Stimulated activated CD4-positive, alpha-beta T cell treated with anti-CD3 and anti-CD28 coated beads, Interleukin-1b, Interleukin-23, amount 100 ng/mL, for 24 hours (primary cell): ENCODE measurements at places on chromosomes 7 and 10.

DNA sequence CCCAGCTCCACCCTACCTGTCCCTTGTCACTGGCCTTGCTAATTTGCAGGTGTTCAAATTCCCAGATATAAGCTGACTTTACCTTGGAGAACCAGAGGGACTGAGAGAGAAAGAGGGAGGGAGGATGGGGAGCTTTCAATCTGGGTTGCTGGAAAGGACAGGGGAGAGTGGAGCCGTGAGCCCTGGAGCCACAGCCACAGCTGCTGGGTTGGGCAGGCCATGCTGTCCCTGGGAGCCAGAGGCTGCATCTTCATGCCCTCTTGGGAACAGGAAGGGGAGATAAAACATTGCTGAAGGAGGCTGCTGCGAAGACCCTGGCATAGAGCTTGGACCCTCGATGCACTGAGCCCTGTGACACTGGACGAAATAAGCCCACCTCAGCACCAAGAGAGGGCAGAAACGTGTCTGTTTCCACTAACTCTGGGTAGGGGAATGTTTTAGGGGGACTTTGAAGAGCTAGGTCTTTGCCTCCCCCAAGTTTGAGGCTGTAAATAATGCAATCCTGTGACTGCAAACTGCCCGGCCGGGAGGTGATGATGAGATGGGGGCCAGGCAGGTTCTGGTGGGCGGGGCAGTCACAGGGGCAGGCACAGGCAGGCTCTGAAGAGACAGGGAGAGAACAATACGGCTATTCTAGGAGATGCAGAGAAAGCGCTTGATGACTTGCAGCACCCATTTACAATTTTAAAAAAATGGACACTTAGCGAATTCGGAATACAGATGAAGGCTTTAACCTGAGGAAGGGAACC is 5.8 kb upstream of the JAKMIP3 start:
- no peak for DNase-seq

GRCh38 chr7:22576612-22577469 is 76.9 kb upstream of the STEAP1B start:
- no peak for DNase-seq

DNA sequence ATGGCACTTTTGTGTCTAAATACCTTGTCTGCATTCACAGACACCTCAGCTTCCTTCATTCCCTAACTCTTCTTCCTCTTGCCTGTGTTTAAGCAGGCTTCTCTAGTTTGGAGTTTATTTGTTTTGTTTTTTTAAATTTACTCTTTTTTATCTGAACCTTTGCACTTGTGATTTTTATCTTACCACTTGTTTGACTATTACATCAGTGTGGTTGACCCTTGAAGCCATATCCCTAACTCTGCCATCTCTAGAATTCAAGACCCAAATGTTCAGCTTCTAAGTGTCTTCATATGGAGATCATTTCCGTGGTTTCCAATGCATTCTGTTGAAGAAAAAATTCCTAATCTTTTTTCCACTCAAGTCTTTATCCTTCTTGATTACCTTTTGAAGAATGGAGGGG is 233.3 kb downstream of the KIAA1217 start:
- no peak for DNase-seq

GRCh38 chr7:29139191-29139590 is 7.1 kb downstream of the CPVL start:
- DNase-seq = no peak

DNA sequence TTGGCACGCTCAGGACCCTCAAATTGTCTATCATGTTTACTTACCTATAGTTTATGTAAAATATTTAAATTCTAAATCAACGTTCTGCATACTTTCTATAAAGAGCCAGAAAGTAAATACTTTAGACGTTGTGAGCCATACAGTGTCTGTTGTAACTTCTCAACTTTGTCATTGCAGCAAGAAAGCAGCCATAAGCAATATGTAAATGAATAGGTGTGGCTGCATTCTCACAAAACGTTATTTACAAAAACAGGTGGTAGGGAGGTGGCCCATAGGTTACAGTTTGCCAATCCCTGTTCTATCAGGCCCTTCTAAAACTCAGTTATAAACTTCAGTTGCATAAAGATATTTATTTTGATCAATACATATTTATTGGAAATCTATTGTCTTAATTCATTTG is 12.1 kb upstream of the NPY start:
- DNase-seq = no peak

DNA sequence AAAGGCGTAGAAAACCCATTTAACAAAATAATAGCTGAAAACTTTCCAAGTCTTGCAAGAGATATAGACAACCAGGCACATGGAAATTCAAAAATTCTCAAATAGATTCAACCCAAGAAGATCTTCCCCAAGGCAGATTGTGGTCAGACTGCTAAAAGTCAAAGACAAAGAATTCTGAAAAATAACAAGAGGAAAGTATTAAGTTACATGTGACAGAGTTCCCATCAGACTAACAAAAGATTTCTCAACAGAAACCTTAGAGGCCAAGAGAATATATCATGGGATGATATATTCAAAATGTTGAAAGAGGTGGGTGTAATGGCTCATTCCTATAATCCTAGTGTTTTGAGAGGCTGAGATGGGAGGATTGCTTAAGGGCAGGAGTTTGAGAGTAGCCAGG is 59.8 kb downstream of the TMEM178B start:
- no peak for DNase-seq

GRCh38 chr10:113928830-113929229 is 74.4 kb downstream of the NHLRC2 start:
- DNase-seq = no peak

GRCh38 chr10:113063043-113063967 is 113.3 kb downstream of the TCF7L2 start:
- no peak for DNase-seq

- DNase-seq = no peak
These were observed 22.4 kb downstream of the FBXW4 start for GRCh38 chr10:101672536-101672935.

DNA sequence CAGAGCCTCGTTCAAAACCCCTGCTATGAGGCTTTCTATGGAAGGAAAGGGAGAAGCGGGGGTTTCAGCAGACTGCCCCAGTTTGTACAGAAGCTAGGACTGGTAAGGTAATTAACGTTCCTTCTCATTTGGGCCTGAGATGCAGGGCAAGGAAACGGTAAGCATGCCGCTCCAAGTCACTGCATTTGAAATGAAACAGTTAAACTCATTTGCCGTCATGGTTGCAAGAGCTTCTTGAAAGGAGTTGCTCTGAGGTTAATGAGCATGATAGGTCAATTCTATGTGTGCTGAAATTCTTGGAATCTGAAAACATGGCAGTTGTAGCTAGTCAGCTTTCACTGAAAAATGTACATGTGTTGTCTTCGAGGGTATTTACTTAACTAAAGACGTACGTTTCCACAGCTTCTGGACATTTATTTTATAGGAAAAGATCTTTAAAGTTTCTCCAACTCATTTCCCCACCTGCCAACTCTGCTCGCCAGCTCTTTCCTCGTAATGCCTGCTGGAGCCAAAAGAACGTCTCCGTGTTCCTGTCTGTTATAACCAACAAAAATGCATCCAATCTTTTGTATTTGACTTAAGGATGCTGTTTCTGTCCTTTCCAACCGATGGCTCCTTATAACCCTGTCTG is 73.3 kb downstream of the ADAM12 start:
- DNase-seq = no peak

- DNase-seq = no peak
These were observed 35.6 kb downstream of the VPS41 start for GRCh38 chr7:38873433-38873832.

- DNase-seq = no peak
These were observed 9.7 kb downstream of the AHR start for GRCh38 chr7:17307969-17308648.

- no peak for DNase-seq
These were observed 42.4 kb upstream of the NCAPG2 start for GRCh38 chr7:158746957-158747356.

DNA sequence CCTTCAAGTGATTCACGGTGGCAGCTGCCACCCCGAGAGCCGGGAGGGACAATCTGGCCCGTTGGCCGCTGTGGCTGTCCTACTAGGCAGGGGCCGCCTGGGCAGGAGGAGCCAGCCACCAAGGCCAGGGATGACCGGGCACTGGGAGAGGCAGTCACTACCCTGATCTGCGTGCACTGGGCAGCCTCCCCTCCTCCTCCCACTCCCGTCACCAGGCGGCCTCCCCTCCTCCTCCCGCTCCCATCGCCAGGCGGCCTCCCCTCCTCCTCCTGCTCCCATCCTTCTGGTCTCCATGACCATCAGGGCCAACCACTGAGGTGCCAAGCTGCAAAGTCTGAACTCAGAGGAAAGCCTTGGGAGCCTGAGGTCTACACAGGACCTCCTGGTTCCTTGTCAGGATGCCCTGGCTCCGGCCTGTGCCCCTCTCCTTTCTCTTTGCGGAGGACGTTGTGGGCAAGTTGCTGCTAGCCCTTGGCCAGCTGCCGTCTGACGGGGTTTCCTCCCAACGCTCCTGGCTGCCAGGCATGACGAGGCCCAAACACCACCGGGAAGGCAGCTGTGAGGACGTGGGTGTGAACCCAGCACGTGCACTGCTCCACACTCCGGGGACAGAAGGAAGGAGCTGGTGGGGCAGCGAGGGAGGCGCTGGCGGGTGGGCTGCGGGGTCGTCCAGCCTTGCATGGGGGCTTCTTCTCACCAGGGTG is 131.1 kb downstream of the WDR37 start:
- no peak for DNase-seq

DNA sequence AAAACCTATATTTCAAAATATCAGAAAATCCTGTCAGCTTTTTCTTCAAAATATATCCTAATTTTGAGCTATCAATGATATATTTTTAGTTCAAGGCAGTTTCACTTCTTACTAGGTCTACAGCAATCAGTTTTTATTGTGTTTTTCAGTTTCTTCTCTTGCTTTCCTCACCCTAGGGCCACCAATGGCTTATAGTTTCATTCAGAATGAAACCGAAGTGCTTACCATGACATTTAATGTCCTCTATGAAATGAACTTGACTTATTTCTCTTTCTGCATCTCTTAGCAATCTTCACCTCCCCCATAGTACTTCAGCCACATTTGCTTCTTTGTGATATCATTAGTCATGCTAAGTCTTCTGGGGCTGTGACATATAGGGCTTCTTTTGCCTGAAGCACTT is 100.3 kb downstream of the ARL5B start:
- no peak for DNase-seq

DNA sequence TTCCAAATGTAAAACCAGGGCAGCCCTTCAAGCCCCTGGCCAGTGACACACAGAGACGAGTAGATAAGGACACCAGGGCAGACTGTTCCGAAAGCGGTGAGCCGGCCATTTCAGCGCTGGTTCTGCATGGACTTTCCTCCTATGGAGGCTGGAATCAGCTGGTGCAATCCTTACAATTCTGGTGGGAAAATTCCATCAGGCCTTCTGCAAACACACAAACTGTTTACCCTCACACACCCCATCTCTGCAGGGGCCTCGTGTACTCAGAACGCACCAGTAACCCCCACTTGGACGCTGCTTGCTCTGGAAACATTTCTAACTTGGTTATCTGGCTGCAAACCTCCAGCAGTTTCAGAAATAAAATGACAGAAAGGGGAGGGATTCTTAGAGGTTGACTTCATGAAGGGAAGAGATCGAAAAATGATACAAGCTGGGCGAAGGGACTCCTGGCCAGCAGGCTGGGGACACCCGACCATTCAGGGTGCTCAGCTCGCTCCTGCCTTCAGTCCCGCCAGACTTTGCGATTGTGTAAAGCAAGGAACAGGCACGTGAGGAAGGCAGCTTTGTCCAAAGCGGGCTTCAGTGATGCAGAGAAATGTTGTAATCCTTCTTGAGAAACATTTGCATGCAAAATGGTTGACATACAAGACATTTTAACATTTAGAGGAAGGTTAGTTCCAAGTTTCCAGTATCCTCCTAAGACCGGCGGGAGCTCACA is 19.7 kb upstream of the SHH start:
- no peak for DNase-seq

DNA sequence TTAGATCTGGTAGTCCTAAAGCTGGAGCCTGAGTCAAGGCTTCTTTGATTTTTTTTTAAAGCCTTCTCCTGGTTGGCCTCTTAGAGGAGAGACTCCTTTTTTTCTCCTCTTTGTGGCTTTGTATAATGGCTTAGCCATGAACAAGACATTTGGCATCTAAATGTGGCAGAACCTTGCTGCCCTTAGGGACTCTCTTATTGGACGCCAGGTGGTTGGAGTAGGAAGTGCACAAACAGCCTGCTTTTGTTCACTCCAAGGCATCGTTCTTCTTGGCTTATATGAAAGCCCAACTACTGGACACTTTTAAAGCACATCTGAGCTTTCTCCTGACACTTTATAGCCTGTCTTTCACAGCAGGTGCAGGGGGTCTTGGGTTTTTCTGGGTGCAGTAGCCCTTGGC is 25.0 kb downstream of the ZPBP start:
- no peak for DNase-seq

GRCh38 chr10:16992611-16993119 is 136.9 kb downstream of the CUBN start:
- DNase-seq = no peak

DNA sequence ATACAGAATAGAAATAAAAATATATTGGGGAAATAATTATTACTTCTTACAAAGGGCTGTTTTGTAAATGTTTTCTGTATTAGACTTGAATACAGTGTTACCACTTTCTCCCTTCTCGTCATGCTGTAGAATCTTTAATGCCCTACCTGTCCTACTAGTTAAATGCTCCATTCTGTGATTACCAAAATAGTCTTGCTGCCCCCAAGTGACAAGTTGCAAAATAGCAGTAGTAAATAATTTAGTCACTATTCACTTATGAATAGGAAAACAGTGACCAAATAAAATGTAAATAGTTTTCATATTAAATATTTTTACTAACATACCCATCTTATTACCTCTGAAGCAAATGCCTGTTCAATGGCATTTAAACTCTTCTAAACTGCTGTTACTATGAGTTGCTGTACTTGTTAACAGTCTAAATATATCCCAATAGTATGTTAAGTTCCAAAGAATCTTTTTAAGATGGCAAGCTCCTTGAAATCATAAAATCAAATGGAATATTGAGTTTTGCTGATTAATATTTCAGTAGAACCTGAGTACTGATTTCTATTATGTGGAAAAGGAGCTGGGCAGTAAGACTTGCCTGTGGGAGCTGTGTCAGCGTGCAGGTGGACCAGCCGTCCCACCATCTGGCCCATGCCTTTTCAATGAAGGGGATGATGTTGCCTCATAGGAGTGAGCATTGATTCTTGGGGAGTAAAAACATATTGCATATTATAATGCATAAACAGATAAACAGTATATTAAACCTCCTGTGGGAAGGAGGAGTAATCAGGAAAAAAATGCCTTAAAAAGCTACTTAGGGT is 18.1 kb upstream of the OIT3 start:
- no peak for DNase-seq

DNA sequence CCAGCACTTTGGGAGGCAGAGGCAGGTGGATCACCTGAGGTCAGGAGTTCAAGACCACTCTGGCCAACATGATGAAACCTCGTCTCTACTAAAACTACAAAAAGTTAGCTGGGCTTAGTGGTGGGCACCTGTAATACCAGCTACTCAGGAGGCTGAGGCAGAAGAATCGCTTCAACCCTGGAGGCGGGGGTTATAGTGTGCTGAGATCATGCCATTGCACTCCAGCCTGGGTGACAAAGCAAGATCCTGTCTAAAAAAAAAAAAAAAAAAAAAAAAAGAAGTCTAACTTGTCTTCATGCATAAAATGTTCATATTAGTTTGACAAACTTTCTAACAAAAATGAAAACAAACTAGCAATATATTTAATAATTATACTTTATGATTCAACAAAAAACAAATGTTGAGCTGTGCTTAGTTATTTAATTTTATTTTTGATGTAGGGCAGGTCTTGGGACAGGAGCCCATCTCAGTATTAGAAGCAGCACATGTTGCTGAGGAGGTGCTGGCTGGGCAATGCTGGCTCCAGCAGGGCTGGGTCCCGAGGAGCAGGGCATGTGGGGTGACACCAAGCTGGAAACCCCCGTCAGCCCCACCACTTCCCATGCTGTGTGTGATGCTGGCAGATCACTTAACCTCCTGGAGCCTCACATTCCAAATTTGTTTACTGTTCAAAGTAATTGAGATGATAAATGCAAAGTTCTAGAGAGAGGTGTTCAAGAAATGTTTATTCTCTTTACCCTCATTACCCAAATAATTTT is 335.3 kb upstream of the KLF6 start:
- DNase-seq = no peak
